ENCODE measurements at places on chromosomes 2 and 18.

GRCh38 chr2:53095227-53095626 is 672.4 kb upstream of the CHAC2 start:
- DNase-seq = no peak

- no peak for DNase-seq
Measured at GRCh38 chr18:43283299-43283698, 6.0 kb upstream of the SYT4 start.

- DNase-seq = no peak
Measured at GRCh38 chr2:42932271-42933151, 140.1 kb upstream of the HAAO start.

DNA sequence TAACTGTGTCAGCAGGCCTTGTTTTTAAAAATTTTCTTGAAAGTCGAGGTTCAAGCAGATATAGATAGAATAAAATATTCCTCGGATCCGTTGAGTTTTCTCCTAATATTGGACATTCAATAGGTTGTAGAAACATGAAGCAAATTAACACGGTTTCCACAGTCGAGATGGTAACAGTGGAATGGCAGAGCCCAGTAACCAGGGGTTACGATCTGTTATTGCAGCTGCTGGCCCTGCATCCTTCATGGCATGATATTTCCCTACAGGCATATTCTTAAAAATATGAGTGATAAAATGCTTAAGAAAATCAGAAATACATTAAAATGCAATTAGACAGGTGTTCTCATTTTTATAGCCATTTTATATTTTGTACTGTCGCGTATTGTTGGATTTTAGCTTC is 117.6 kb downstream of the SNTG2 start:
- no peak for DNase-seq

DNA sequence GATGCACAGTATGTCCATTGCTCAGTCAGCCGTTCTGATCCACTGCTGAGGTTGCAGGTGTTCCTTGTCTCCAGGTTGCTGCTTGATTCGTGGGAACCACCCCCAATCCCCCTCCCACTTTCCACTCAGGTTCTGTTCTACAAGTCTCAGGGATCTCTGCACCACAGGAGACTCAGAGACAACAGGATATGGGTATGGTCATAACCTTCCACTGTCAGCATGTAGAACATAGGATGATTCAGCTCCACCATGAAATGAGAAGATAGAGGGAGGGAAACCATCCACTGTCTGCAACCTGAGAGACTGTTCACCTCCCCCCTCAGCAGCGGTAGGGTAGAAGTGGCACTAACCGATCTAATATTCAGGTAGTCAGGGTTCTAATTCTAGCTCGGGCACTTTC is 19.0 kb upstream of the KLF7 start:
- no peak for DNase-seq

- no peak for DNase-seq
Measured at GRCh38 chr2:96156011-96156820, 11.0 kb upstream of the DUSP2 start.
